Mammary microvascular endothelial cell (primary cell): ENCODE measurements at places on chromosomes 3 and 15. TPM values are rescaled to one million over a fixed set of nuclear protein-coding genes. Genes with fewer than 3 reads are reported as not detected.

The PSMD6 gene
- 106 and 113 TPM in 2 replicates for total RNA-seq

The NLGN1 gene
- 7.6 and 8.9 TPM in 2 replicates for total RNA-seq

The PDCD10 gene
- total RNA-seq, result 53.0 and 65.2 TPM in 2 replicates

The TTC21A gene
- 2.2 and 2.4 TPM in 2 replicates for total RNA-seq

The BFSP2 gene
- not detected in 2 replicates for total RNA-seq

The SYNPR gene
- total RNA-seq, result not detected in 2 replicates

The SPINT1 gene
- total RNA-seq, result 1.3 and 2.2 TPM in 2 replicates

The WNT5A gene
- total RNA-seq, result 0.34 and 0.93 TPM in 2 replicates

The ABCC5 gene
- total RNA-seq, result 4.2 and 5.4 TPM in 2 replicates

The SUCNR1 gene
- total RNA-seq, result not detected in 2 replicates

The ARPP21 gene
- total RNA-seq, result not detected in 2 replicates

The CYB561D2 gene
- 37.2 and 39.8 TPM in 2 replicates for total RNA-seq

The RARRES1 gene
- 5.1 and 9.6 TPM in 2 replicates for total RNA-seq

The RASGRP1 gene
- total RNA-seq, result under 0.01 and 0.05 TPM in 2 replicates

The GPR171 gene
- not detected in 2 replicates for total RNA-seq

The ITGB5 gene
- 190 and 217 TPM in 2 replicates for total RNA-seq

The GBE1 gene
- 123 and 129 TPM in 2 replicates for total RNA-seq

The SEC61A1 gene
- 228 and 249 TPM in 2 replicates for total RNA-seq

The ATP13A5 gene
- 0.13 TPM in 1 of 2 replicates, not detected in the other for total RNA-seq

The TGM4 gene
- total RNA-seq, result 0.07 and 0.20 TPM in 2 replicates

The PRTG gene
- total RNA-seq, result 8.0 and 8.5 TPM in 2 replicates

The SUSD5 gene
- 4.3 and 4.6 TPM in 2 replicates for total RNA-seq

The LSAMP gene
- not detected in 2 replicates for total RNA-seq

The GOLGA8J gene
- not detected in 2 replicates for total RNA-seq

The SCN11A gene
- total RNA-seq, result not detected in 2 replicates

The JAGN1 gene
- total RNA-seq, result 46.4 and 59.2 TPM in 2 replicates

The STRIT1 gene
- total RNA-seq, result not detected in 2 replicates

The GOLGA6L4 gene
- 0.74 and 4.7 TPM in 2 replicates for total RNA-seq

The DAZL gene
- total RNA-seq, result not detected in 2 replicates

The ARNT2 gene
- total RNA-seq, result not detected in 2 replicates

The GOLGA6A gene
- total RNA-seq, result not detected in 2 replicates

The BHLHE40 gene
- 42.8 and 47.2 TPM in 2 replicates for total RNA-seq

The GRIP2 gene
- not detected in 2 replicates for total RNA-seq

The AGTR1 gene
- not detected in 2 replicates for total RNA-seq

The CISH gene
- total RNA-seq, result 0.20 and 0.33 TPM in 2 replicates
